Skeletal muscle tissue (tissue), 5 donors: ENCODE measurements at places on chromosomes 1 and 21. TPM values are rescaled to one million over a fixed set of nuclear protein-coding genes. Genes with fewer than 3 reads are reported as not detected.

Gene SYCP1
- total RNA-seq: not detected

Gene PDXK
- 12.5 TPM for total RNA-seq

Gene CLCNKB
- not detected for total RNA-seq

Gene RBM8A
- total RNA-seq: 36.5 TPM

Gene C1QB
- 18.3 TPM for total RNA-seq

Gene LORICRIN
- total RNA-seq: not detected

Gene INSRR
- 0.52 TPM for total RNA-seq

Gene ZNF683
- not detected for total RNA-seq

Gene SPOCD1
- not detected for total RNA-seq

Gene SPATA6
- 50.1 TPM for total RNA-seq

Gene ANKRD34A
- total RNA-seq: under 0.01 TPM

Gene BGLAP
- total RNA-seq: 1.0 TPM

Gene OR2L5
- not detected for total RNA-seq

Gene TSPAN2
- total RNA-seq: 6.8 TPM

Gene KRTAP10-1
- total RNA-seq: not detected

Gene CRNN
- not detected for total RNA-seq

Gene NUDT4B
- total RNA-seq: 1.0 TPM
